Esophagus mucosa (tissue), 1 donor: ENCODE measurements at places on chromosomes 4 and X.

- ATAC-seq = no peak
Measured at GRCh38 chrX:19065535-19065934, 56.7 kb downstream of the ADGRG2 start.

GRCh38 chrX:153442463-153442862 lies 3.4 kb downstream of the TREX2 start:
- ATAC-seq = no peak

DNA sequence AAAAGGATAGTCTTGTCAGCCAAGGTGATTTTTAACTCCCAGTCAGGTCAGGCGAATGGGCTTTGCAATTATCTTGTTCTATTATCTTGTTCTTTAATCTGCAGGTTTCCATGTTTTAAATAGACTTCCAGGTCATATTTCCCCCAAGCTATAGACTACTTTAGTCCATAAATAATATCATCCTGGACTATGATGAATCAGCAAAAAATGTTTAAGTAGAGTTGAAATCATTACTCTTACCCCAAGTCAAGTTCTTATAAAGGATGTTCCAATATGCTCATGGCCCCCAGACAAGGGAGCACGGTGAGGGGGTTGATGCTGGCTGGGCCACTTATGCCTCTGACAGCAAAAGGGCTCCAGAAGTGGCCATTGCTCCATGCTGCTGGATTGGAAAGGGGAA lies 75.1 kb downstream of the SLC2A9 start:
- no peak for ATAC-seq

DNA sequence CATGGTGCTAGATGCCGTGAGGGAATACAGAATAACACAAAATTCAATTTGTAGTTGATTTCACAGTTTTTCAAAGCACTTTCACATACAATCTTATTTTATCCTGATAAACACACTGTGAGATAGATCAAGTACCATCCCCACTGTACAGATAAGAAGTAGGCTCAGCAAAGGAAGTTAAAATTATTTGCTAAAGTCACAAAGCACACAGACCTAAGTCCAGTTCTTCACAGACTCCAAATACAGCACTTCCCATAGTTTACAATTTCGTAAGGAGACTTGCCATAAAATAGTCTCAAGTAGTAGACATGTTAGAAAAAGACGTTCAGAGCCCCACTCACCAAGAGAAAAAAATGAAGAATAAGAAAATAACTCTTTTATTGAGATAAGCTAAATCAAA lies 7.8 kb upstream of the CUL4B start:
- no peak for ATAC-seq

GRCh38 chr4:83267830-83268475 lies 16.6 kb downstream of the COQ2 start:
- no peak for ATAC-seq

DNA sequence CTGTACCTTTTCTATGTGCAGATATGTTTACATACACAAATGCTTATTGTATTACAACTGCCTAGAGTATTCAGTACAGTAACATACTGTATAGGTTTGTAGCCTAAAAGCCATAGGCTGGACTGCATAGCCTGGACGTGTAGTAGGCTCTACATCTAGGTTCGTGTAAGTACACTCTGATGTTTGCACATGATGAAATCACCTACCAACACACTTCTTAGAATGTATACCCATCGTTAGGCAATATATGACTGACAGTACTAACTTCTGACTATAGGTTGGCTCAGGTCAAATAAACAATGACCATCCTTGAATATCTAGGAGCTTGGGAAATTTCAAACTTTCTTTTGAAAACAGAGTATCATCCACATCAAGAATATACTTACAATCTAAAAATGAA lies 139.0 kb downstream of the CORIN start:
- no peak for ATAC-seq

DNA sequence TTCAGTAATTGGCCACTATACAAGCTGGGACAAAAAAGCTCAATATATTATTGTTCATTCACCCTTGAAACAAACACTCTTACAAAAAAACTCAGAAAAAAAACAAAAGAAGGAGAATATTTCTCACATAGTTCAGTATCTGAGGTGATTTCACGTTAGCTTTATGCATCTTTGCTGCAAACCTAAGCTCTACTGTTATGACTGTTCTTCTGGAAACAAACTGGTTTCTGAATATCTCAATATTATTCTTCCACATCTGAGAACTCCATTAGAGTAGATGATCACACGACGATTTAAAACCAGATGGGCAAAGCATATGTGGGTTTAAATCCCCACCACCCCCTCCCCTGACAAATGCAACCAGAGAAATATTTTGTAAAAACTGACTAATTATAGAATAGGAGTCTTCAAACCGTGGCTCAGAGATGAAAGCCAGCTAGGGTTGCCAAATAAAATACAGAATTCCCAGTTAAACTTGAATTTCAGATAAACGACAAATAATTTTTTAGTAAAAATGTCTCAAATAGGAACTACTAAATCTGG lies 182.0 kb upstream of the FAM241A start:
- no peak for ATAC-seq

- no peak for ATAC-seq
Measured at GRCh38 chr4:5813882-5814255, 79.0 kb downstream of the CRMP1 start.

DNA sequence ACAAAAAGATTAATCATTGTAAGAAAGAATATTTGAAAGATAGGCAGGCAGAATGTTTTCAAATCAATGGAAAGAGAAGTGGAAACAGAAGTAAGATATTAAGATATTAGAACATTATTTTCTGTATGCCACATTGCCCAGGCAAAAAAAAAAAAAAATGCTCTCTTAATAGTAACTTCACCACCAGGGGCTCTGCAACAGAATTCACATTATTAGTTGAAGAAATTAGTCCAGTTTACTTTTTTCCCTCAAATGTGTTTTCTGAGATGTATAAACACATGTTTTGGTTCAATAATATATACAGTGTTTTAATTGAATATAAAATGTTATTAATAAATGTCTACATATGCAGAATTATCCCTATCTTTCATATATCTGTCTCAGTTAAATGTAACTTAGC lies 78.0 kb upstream of the ADAD1 start:
- ATAC-seq = no peak

DNA sequence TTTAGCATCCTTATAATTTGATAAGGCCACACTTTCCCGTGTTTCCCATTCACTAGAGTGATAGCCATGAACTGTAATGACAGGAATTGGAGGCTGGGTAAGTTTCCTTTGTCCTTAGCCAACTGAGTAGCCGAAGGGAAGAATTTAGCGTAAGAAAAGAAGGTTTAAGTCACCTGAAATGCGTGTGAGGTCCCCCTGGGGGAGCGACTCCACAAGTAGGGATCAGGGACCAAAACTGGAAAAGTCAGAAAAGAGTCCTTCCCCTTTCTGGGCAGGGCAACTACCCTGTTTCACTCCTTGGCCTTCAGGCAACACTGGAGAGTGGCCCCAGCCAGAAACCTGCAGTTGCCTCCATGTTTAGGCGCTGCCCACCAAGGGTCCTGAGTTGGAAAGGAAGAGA lies 81.6 kb upstream of the MED14 start:
- ATAC-seq = no peak

DNA sequence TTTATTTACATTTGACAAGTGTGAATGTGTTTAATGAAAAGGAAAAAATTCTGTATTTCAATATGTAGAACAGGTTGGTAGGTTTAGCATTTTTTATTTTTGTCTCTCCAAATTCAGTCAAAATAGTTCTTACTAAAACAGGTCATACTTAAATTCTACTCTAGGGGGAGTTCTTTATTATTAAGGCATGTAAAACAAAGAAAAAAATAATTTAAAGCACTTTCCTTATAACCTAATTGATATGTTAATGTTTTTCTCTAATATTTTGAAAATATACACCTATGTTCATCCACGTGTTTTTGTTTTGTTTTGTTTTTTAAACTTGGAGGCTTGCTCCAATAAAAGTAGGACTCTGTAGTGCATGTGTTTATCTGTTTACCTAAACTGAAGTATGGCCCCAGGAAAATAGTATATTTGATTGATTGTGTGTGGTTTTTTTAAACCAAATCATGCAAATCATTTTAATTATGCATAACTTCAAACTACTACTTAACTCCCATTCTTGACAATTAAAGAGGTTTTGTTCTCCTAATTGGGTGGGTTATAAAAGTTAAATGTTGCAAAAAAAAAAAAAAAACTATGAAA lies 562.7 kb downstream of the RPA4 start:
- no peak for ATAC-seq

GRCh38 chr4:182741054-182741453 lies 176.1 kb downstream of the DCTD start:
- ATAC-seq = no peak

DNA sequence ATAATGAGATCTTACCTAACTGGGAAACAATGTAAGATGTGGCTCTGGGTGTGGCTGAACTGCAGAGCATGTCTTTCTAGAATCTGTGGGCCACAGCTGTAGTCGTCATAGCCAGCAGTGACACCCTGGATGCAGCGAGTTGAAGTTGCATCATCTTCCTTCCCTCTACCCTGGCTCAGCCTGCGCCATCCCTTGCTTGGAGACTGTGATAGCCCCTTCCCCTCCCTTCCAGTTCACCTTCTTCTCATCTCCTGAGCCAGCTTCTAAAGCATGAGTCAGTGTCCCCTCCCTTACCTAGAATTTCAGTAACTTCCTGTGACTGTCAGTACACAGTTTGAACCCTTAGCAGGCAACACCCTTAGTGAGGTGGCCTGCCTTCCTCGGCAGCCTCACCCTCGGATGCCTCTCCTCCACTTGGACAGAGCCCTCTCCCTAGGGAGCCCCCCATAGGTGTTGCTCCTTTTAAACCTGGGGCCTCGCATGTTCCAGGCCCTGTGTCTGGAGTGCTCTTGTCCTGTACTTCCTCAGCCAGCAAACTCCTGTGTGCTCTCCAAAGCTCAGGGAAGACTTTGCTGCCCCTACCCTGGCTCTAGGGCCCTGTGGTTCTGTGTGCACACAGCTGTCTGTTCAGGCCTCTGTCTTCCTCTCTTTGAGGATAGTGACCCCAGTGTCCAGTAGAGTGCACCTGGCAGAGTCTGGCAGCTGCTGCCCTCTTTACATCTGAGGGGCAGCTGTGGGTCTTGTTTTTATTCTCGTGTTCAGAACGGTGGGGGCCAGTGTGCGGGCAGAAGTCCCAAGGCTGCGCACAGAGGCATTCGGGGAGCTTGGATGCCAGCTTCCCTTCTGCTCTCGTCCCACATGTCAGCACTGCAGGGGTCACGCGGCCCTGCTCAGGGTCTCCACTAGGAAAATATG lies 43.7 kb upstream of the TADA2B start:
- peak; percentile 94 for ATAC-seq
